Spinal cord (tissue), 10 donors: ENCODE measurements at places on chromosomes 12 and 14. TPM values are rescaled to one million over a fixed set of nuclear protein-coding genes. Genes with fewer than 3 reads are reported as not detected.

GRCh38 chr14:97942921-97943320 lies 1145.7 kb downstream of the VRK1 start:
- DNase-seq, result no peak

DNA sequence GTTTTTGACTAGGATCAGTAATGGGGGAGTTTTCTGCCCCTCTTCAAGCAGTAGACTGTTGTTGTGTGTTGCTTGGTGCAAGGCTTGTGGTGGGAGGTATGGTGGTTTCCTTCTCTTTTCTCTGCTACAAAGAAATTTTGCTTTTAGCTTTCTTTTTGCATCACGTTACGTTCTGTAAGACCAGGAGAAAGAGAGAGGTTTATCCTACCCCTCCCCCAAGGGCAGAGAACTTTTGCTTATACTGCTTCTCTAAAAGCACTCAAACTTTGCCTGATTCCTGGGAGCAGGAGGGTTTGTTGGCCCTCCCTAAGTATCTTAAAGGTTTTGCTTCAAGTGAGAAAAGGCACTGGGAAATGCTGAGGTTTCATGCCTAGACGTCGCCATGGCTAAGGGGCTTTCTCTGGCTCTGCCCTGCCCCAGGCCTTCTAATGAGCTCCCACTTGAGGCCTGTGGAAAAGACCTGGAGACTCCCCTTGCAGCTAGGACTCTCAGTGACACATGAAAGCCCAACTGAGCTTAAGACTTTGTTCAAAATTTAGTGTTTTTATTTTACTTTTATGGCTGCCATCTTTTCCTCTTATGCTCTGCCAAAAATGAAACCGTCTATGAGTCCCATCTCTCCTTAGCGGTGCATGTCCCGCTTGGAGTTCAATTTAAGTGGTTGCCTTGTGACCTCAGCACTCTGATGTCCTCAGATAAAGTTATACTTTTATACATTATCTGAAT lies 49.2 kb downstream of the EIF2S3B start:
- no peak for DNase-seq

- DNase-seq, result no peak
Measured at GRCh38 chr12:12806784-12807516, 6.2 kb upstream of the DDX47 start.

- no peak for DNase-seq
Measured at GRCh38 chr12:23834076-23834475, 115.4 kb downstream of the SOX5 start.

The KRT77 gene
- polyA plus RNA-seq, result 2.2 TPM

- DNase-seq, result no peak
Measured at GRCh38 chr12:46404225-46404631, 31.7 kb upstream of the SLC38A2 start.

- peak; percentile 14 for DNase-seq
Measured at GRCh38 chr12:47302111-47302671, 222.4 kb upstream of the AMIGO2 start.

DNA sequence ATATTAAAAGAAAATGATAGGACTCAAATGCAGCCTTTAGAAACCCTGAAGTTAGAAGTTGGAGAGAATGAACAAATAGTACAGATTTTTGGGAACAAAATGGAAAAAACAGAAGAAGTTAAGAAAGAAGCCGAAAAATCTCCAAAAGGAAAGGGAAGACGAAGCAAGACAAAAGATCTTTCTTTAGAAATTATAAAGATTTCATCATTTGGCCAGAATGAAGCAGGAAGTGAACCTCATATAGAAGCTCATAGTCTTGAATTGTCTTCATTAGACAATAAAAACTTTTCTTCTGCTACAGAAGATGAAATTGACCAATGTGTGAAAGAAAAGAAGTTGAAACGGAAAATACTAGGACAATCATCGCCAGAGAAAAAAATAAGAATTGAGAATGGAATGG lies 31.4 kb upstream of the TOMM20L start:
- DNase-seq, result no peak

The KLHDC1 gene
- 4.7 TPM for polyA plus RNA-seq

The TMEM132C gene
- polyA plus RNA-seq, result 23.1 TPM
